ENCODE measurements at places on chromosomes 2 and 18.

DNA sequence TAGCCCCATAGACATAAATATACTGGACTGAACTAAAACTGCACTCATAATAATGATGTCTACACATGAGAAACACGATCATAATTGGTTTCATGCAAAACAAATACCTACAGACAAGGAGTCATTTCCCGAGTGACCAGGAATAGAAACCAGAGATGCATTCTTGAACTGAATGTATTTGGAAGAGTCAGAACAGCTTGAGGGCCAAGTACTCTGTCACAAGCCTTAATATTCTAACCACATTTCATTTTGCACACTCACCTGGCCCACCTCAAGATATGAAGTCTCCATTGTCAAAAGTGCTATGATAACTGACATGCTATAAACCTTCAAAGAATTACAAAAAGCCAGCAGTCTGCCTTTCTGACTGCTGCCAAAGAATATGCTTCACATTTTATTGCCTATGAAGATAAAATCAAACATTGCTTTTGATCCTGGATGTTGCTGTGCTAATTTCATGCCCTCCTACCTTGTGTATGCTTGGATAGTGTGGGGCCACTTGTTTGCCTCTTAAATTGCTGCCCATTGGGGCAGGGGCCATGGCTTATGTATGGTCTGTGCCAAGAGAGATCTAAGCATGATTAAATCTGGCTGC lies 18.9 kb upstream of the ASAP2 start:
- DNase-seq, result no peak

DNA sequence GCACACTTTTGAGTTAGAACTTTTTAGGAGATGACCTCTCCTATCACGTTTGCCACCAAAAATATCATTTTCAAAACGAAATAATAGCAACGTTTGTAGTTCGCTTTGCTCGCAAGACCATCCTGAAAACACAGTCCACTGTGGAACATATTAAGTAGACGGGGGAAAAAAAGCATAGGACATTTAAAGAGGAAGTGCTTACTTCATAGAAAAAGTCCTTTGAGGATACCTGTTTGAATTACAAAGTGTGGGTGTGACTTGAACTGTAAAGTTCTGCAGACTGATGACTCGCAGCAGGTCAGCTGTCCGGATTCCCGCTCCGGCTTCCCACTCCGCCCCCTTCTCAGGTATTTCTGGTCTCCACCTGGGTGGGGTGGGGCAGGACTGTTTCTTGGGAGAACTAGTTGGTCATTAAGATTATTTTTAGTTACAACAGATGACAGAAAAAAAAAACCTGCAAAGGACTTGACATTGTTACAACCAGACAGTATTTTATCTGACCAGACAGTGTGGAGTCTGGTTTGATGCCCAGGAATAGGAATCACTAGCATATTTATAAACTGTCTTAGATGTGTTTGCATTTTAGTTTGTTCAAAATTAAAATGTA lies 13.3 kb downstream of the CNOT11 start:
- no peak for DNase-seq

DNA sequence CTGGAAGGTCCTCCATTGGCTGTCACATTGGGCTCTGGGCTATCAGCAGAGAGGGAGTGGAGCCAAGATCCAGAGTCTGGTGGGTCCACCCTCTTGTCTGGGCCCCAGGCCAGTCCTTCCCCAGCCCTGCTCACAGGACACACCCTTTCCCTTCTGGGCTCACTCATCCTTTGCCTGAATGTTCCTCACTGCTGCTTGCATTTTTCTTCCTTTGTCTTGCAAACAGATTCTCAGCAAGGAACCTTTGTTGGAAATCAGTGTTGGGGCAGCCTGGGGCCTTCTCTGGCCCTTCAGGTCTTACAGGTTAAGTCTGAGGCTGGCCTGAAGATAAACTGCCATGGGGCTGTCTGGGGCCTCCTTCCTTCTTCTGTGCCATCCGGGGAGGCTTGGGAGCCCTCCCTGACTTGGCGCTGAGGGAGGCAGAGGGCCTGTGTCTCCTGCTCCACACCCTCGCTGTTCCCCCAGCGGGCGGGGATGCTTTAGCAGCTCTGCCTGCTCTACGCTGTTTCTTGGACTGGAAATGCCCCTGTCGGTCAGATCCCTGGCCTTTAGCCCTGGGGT lies 11.5 kb upstream of the CELF4 start:
- DNase-seq, result no peak

DNA sequence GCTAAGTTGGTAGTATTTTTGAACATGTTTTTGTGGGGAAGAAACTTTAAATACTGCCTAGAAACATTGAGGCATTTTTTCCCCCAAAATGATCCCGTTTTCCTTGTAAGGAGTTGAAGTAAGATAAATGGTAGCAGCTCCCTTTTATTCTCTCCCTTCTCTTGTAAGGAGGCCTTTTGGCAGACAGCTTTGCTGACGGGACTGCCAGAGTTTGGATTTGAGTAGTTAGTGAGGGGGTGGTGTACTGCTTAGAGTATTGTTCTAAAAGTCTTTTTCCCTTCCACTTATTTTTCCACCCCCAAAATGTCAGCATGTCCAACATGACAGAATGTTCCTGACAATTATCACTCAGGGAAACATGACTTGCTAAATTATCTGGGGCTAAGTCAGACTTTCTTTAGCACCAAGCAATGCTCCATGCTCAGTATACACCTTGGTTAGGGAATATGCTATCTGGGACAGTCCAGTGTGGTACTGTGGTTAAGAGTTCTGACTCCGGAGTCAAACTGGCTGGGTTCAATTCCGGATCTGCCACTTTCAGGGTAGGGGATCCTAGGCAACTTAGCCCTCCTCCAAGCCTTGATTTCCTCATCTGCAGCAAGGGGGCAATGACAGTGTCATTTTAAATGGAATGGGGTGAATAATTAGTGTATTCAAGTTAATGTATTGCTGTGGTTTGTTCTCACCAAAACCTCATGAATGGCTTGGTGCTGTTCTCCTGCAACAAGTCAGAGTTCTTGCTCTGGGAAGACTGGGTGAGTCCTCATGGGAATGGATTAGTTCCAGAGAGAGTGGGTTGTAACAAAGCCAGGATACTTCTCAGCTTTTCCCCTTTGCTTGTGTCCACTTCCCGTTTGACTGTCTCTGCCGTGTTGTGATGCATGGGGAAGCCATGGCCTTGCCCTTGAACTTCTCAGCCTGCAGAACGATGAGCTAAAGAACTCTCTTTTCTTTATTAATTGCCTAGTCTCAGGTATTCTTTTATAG lies 116.2 kb downstream of the TANC1 start:
- DNase-seq, result peak; percentile 66

DNA sequence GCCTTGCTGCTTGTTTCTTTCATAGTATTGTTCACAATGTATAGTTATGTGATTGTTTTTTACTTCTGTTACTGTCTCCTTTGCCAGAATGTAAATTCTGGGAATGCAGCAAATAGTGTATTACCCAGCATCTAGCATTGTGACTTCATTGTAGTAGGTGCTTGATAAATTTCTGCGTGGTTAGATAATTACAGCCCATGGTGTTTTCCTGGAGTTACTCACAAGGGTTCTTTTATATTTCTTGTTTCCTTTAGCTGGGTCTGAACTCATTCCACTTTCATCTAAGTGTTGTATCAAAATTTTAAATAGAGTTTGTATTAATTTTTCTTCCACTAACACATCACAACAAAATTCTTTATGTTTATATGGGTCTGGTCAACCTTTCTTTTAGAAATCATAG lies 132.6 kb downstream of the MAP4K4 start:
- DNase-seq, result no peak

DNA sequence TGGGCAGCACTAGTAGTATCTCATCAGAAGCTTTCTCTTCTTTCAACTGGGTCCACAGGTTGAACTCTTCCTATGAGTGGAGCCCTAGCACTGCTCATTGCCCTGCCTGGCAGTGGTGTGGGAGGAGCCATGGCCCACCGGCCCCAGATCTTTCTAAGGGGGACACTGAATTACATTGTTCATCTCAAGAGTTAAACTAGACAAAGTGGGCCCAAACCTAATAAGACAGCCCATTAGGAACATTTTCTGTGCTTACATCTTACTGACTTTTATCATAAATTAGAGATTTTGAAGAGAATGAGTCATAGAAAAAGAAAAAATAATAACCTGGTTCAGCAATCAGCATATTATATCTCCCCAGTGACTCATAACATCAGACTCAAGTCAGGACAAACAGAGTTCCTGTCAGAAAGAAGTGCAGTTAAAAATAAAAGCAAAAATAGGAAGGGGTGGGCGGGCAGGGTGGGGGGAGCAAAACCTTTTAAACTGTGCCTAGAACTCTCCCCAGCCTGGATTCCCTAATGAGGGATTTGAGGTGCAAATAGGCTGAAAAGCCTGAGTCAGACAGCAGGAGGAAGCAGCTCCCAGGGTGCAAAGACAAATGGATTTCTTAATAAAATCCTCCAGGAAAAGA lies 161.6 kb upstream of the TRIB2 start:
- peak; percentile 43 for DNase-seq

DNA sequence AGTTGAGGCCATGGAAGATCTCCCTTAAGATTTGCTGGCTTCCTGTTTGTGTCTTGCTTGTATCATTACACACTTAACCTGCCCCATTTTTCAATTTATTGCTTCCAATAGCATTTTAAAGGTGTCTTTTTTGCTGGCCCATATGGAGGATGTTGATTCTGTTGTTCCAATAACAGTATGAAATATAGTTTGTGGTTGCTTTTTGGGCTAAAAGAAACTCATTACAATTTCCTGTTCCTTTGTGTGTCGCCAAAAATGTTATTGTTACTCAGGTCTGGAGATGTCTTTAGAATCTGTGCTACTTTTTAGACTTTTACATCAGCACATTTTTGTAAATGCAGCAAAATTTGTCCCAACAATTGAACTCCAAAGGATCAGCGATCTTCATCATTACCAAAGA lies 234.0 kb upstream of the ITGA4 start:
- DNase-seq, result no peak

- no peak for DNase-seq
These were observed 73.4 kb downstream of the PLEKHM3 start for GRCh38 chr2:207951734-207952470.

DNA sequence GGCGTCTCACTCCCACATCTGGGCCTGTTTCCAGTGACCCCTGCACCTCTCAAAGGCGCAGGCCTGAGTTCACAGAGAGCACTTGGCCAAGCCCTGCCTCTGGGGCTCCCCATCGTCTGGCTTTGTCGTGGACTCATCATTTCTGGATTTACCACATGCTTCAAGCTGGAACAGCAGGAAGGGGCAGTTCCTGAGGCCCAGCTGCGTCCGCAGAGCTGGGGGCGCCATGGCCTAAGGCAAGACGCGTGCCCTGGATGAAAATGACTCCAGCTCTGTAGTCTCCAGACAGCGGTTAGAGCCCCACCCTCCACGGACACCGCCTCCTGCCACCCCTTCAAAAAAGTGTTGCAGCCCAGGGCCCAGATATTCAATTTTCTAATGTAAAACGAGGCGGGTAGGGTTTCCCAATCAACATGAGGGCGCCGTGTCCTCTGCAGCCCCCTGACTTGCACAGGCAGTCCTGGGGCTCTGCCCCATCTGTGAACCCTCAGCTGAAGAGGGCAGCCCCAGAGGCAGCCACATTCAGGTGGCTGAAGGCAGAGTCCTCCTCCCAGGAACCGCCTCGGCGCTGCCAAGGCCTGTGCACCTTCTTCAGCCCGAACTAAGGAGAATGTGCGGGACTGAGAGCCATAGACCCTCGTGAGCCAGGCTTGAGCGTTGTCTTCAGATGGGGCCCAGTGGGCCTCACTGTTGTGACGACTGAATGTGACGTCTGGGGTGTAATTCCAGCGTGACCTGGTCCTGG lies 85.5 kb downstream of the NFATC1 start:
- no peak for DNase-seq

- no peak for DNase-seq
These were observed 104.0 kb downstream of the MCFD2 start for GRCh38 chr2:46811379-46812310.

GRCh38 chr2:181285116-181285515 lies 172.1 kb upstream of the ITGA4 start:
- no peak for DNase-seq

DNA sequence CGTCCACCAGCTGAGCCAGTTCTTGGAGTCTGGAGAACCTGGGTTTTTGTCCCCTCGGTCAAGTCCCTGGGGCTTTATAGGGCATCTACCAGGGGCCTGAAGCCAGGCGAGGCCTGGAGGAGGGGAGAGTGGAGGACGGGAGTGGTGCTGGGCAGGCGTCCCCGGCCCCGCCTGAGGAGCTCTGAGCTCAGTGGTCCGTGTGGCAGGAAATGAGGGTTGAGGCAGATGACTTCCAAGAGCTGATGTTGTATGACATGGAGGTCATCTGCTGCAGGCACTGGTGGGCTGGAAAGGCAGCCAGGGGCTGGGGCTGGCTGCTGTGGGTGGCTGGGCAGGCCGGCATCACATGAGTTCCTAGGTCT lies 118.5 kb upstream of the HS6ST1 start:
- no peak for DNase-seq

- DNase-seq, result no peak
These were observed 292.5 kb downstream of the ALK start for GRCh38 chr2:29628862-29629261.

DNA sequence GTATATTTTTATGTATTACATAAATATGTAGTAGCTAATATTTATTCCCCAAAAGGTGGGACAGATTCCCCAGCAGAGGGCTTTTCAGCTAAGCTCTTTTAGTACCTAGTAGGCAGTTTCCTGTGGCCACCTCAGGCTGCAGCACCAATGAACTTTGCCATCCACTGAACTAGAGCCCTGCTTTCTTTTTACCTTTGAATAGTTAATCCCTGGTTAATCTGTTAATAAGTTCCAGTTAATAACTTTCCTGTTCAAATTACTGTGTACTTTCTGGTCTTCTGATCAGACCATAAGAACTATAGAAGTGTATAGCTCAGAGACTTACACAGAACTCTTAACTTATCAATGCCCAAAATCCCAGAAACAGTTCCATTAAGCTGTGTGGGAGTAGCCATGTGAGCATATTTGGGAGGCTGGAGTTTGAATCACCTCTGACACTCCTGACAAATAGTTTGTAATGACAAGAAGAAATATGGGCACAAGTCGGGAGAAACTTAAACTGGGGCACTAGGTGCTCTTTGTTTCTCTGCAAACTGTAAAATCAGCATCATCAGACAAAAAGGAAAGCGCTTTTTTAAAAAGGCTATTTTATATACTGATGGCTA lies 40.0 kb downstream of the ASXL2 start:
- no peak for DNase-seq

GRCh38 chr18:48991319-48991660 lies 40.5 kb upstream of the SMAD7 start:
- DNase-seq, result no peak

GRCh38 chr18:47748093-47748796 lies 182.2 kb downstream of the SMAD2 start:
- no peak for DNase-seq

DNA sequence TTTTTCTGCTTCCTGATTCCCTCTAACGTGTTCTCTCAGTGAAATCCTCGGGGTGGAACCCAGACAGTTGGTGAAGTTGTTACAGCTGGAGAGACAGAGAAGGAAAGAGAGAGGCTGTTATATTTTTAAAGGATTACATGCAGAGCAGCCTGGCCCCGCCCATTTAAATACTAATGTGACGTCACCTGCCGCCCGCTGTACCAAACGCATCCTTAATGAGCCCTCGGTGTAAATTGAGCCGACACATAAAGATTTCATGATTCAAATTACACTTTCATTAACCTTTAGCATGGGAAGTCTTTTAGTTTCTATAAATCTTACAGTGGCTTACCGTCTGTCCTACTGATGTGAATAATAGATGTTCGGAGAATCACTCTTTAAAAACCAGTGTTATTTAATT lies 164.0 kb upstream of the SIX3 start:
- DNase-seq, result no peak
